NCI-H446 treated with DMSO at 0.1 percent for 48 hours (cell line): ENCODE measurements at places on chromosomes 12 and 14.

GRCh38 chr12:96502477-96502876, 13.1 kb downstream of the CFAP54 start:
- DNase-seq, result no peak

- no peak for DNase-seq
These were observed 92.9 kb downstream of the PPP2R5C start for GRCh38 chr14:101854366-101854765.

DNA sequence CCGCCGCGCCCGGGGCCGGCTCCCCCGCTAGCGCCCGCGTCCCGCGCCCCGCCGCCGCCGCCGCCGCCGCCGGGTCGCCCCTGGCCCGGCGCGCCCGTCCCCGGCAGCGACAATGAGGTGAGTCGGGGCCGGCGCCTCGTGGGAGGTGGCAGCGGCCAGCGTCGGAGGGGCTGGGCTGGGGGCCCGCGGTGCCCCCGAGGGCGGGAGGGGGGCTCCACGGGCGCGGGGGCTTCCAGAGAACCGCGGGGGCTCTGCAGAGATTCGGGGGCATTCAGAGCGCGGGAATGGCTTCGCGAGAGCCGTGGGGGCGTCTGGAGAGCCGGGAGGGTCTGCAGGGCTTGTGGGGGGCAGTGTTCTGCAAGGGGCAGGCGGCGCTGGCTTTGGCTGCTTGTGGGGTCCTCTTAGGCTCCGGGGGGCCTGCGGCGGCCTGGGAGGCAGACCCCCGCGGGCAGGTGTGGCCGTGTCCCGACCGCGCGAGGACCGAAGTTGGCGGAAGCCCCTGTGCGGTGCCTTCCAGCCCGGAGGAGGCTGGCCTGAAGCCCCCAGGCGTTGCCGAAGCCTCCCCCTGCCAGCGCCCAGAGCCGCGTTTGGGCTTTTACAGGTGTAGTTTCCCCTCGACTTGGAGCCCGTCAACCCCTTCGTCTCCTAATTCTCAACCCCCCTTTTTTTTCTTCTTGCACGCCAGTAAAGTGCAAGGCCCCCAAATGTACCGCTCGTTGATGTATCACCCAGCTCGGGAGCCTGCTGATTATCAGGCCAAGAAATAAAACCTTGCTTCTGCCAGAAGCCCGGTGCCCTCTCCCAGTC, 93.1 kb upstream of the EVL start:
- no peak for DNase-seq

GRCh38 chr12:50788561-50788960, 24.7 kb downstream of the ATF1 start:
- DNase-seq, result no peak

GRCh38 chr12:7061596-7061995, 1.1 kb downstream of the C1S start:
- no peak for DNase-seq

DNA sequence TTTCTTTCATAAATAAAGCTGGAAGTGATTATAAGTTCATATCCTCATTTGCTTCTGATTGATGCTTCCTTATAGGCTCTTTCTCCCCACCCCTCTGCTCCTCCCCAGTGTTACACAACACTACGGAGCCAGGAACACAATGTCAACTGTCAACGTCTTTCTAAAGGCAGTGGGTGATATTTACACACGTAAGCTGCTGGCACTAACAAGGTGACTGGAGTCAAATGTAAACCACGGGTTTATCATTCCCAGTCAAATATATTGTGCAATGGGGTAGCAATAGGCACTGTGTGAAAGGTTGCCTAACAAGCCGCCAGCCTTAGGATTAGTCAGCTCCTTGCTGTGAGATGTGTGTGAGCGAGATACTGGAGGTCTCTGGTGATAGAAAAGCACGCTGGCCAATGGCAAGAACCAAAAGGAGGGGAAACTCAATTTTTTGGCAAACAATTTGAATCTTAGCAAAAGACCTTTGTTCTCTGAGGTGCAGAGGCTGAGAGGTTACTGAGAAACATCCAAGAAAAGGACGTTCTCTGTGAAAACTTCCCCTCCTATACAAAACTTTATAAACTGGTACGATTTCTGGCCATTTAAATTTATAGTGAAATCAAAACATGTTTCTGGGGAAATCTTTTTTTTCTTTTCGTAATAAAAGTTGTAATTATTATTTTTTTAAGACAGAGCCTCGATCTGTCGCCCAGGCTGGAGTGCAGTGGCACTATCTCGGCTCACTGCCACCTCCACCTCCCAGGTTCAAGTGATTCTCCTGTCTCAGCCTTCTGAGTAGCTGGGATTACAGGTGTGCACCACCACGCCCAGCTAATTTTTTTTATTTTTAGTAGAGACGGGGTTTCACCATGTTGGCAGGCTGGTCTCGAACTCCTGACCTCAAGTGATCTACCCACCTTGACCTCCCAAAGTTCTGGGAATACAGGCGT, 22.3 kb upstream of the HECTD1 start:
- no peak for DNase-seq

DNA sequence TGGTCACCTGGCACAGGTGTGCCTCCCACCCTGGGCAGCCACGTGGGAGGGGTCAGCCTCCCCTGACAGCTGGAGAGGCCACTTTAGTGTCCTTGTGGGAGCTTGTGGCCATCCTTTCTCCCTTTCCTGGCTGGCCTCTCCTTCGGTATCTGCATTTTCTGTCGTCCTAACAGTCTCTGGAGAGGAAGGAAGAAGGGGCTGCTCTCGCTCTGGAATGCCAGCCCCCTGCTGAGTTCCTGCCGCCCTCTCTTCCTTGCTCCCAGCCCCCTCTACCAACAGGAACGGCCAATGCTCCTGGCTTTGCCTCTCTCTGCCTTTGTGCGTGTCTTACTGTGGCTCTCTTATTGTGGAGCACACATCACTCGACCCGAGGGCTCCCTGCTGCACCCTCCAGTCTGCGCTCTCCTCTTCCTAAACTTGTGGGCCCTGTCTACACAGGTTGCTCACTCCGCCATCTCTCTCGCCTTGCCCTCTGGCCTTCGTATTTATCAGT, 70.8 kb downstream of the FBXL14 start:
- no peak for DNase-seq

GRCh38 chr12:65208125-65208524, 38.7 kb downstream of the LEMD3 start:
- DNase-seq, result no peak

- DNase-seq, result no peak
These were observed 246.2 kb upstream of the GRIP1 start for GRCh38 chr12:66925083-66925482.

- no peak for DNase-seq
These were observed 25.5 kb upstream of the LMNTD1 start for GRCh38 chr12:25578411-25579143.

DNA sequence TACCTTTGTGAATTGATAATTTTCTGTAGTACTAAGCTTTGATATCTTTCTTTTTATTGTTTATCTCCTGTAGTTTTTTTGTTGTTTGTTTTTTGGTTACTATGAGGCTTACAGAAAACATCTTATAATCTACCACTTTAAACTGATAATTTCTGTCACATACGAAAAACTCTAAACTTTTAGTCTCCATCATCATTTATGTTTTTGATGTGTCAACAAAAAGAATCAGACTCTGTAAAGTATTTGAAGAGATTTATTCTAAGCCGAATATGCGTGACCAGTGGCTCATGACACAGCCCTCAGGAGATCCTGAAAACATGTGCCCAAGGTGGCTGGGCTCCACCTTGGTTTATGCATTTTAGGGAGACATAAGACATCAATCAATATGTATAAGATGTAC, 167.1 kb upstream of the ARHGAP5 start:
- no peak for DNase-seq

DNA sequence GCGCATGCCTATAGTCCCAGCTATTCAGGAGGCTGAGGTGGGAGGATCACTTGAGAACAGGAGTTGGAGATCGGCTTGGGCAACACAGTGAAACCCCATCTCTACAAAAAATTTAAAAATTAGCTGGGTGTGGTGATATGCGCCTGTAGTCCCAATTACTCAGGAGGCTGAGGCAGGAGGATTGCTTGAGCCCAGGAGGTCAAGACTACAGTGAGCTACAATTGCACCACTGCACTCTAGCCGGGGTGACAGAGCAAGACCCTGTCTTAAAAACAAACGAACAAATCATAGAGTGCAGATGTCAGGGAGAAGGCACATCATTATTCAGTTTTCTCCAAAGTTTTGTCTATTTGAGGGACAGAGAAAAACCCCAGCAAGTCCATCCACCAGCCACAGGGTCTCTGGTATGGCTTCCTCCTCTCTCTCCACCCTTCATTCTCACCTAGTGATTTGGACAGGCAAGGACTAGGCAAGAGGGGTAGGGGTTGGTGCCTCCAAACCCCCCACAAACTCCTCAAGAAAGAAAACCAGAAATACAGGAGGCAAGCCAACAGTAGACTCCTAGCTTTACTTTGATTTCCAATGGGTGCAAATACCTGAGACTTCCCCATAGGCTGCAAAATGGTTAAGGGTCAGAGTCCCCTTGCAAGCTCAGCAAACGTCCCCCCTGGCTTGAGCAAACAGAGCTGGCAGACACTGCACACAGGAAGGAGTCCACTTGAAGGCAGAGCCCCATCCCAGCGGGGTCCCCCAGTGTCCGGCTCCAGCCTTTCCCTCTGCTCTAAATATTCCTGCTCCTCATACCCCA, 26.5 kb upstream of the RPLP0 start:
- DNase-seq, result no peak

GRCh38 chr14:94125659-94126418, 3.6 kb downstream of the IFI27L2 start:
- DNase-seq, result no peak

GRCh38 chr12:82942521-82942920, 255.8 kb downstream of the TMTC2 start:
- DNase-seq, result no peak

- DNase-seq, result peak; percentile 99
These were observed at the start of the genes MPHOSPH9 and MTRFR for GRCh38 chr12:123232807-123233504. Gene MPHOSPH9, minus strand, starts transcription at chr12:123233141. Its CDS starts 2,777 bp downstream, at chr12:123230364. Gene MTRFR, plus strand, starts transcription at chr12:123233436. Its CDS starts 20,239 bp downstream, at chr12:123253675.

DNA sequence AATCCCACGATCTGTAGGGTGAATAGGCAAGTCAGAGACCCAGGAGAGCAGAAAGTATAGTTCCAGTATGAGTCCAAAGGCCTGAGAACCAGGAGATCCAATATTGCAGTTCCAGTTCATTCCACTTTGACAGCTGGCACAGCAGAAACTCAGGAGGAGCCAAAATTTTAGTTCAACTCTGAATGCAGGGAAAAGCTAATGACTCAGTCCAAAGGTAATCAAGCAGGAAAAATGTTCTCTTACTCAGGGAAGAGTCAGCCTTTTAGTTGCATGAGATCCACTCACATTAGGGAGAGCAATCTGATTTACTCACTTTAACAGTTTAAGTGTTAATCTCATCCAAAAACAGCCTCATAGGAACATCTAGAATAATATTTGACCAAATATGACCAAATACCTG, 130.2 kb upstream of the LRFN5 start:
- DNase-seq, result peak; percentile 88

GRCh38 chr12:110627500-110628195, 13.7 kb downstream of the TCTN1 start:
- DNase-seq, result no peak

GRCh38 chr14:38481952-38482678, 226.2 kb upstream of the CLEC14A start:
- DNase-seq, result no peak

- no peak for DNase-seq
These were observed 540.8 kb downstream of the NRXN3 start for GRCh38 chr14:78710963-78711362.

GRCh38 chr12:5514016-5514415, 82.1 kb downstream of the NTF3 start:
- DNase-seq, result no peak

- DNase-seq, result no peak
These were observed 2.6 kb upstream of the PHC1 start for GRCh38 chr12:8911606-8912268.

DNA sequence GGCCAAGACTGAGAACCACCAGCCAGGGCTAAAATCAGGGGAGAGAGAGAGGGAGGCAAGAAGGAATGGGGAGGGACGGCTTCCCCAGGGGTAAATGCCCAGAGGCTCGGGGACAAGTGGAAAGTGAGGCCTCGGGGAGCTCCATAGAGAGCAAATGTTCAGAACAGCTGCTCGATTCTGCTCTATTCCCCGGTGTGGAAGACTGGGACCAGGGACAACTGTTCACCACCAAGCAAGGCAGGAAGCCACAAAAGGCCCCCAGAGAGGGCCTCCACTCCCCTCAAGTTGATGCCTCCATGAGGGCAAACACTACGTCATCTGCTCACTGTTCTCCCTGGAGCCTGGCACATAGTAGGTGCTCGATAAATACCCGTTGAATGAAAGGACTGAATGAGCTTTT, 53.5 kb downstream of the IRF2BPL start:
- no peak for DNase-seq

- no peak for DNase-seq
These were observed 119.2 kb downstream of the NAV3 start for GRCh38 chr12:77949943-77950342.

GRCh38 chr12:96623656-96624217, 134.4 kb downstream of the CFAP54 start:
- DNase-seq, result no peak

- no peak for DNase-seq
These were observed 58.4 kb downstream of the PTPN21 start for GRCh38 chr14:88496414-88496813.

- DNase-seq, result no peak
These were observed 458 bp upstream of the HOXC4 start for GRCh38 chr12:54053003-54053750.

- DNase-seq, result no peak
These were observed 90.9 kb upstream of the PLXNC1 start for GRCh38 chr12:94057262-94058151.

DNA sequence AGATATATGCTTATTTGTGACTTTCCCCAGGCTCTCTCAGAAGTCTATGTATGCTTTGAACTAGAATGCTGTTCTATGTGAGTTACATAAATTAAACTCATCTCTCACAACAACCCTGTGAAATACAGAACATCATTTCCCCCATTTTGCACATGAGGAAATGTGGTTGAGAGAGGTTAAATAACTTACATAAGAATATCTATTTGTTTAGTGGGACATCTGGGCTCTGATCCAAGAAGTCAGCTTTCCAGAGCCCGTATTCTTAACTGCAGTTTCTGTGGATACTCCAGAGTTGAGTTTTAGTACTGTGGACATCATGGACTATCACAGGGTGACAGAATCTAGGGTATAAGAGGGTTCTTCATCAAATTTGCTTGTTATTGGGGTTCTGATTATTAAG, 242.5 kb upstream of the ARHGAP5 start:
- DNase-seq, result no peak

DNA sequence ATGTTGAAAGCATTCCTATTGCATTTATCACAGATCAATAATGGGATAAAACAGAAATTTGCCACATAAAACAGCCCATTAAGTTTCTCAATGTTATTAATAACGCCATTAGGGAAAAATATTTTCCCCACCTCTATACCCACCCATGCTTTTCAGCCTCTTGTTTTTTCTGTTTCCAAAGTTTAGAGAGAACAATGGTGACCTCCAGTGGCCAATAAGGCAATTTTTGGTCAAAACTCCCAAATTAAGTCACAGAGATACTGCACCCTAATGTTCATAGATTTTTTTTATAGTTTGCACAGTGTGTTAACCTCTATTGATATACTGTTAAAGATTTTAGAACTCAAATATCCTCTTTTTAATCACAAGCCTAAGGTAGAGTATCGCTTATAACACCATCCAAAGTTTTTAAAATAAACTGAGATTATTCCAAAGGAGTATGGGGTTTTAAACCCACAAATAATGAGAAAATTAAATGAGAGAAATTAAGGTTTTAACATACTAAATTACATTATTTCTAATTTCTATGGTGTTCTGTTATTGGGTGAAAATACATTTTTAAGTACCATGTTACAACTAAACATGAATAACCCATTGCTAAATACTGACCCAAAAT, 184.7 kb upstream of the DCN start:
- DNase-seq, result no peak

- DNase-seq, result no peak
These were observed 417.5 kb downstream of the LRIG3 start for GRCh38 chr12:58502841-58503240.
